Umbilical cord (tissue), 2 donors: ENCODE measurements at places on chromosomes 11 and 22. TPM values are rescaled to one million over a fixed set of nuclear protein-coding genes. Genes with fewer than 3 reads are reported as not detected.

- no peak for DNase-seq
Observed at GRCh38 chr11:3845670-3846069, 4.9 kb upstream of the RHOG start.

IL17REL gene
- total RNA-seq, result not detected

DNA sequence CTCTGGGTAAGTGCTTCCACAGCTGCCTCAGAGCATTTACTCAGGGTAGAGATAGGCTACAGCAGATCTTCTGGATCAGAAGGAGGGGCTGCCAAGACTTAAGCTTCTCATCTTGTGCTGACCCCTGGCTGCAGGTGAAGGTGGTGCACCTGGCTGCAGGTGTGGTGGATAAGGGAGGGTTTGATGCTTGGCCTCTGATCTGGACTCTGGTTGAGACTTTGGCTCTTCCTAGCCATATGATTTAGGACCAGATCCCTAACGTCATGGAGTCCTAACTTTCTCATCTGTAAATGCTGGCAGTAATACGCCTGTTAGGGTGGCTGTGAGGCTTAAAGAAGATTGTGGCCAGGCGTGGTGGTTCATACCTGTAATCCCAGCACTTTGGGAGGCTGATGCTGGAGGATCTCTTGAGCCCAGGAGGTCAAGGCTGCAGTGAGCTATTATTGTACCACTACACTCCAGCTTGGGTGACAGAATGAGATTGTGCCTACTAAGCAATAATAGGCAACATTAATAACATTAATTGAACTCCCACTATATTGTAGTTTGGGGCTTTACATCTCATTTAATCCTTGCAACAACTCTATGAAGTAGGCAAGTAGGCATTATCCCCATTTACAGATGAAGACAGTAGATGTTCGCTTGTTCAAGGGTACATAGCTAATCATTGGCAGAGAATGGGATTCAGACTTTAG lies 10.7 kb downstream of the DTX4 start:
- DNase-seq, result no peak

DNA sequence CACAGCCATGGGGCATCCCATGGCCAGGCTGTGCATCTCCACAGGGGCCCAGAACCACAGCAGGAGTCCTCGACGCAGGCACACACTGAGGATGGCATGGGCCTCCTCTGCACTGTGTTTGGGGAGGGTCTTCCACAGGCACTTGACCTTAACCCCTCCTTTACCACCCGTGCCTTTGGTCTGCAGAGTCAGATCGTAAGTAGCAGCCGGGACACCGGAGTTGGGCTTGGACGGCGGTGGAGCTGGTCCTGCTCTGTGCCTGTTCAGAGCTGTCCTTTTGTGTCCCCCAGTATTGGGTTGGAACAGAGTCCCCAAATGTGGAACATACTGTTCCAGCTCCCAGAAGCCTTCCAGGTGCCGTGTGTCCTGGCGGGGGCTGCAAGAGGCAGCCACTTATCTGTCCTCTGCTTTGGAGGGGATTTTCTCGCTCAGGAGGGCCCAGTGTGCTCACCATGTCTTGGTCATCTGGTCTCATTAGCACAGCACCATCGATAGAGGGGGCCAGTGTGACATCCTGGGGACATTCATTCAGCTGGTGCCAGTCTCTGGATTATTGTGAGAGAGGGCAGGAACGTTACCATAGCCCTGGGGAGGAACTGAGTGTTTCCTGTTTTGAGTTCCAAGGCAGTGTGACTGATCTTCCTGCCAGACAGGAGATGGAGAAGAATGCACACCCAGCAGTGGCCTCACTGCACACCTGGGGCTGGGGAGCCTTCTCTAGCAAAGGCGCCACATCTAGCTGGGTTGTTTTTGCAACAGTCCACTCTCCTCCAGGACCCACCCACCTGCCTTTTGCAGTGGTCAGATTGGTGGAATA lies 12.4 kb downstream of the CRELD2 start:
- DNase-seq, result peak; percentile 74

- no peak for DNase-seq
Observed at GRCh38 chr11:103450241-103450640, 341.0 kb downstream of the DYNC2H1 start.

GRCh38 chr11:63567044-63567840 lies 4.1 kb upstream of the PLAAT2 start:
- DNase-seq, result peak; percentile 89

OR8A1 gene
- total RNA-seq, result 7.0 TPM

TMEM86A gene
- total RNA-seq, result 4.3 TPM

- DNase-seq, result no peak
Observed at GRCh38 chr22:46908641-46909107, 146.2 kb downstream of the TBC1D22A start.

PRAME gene
- total RNA-seq, result 0.96 TPM

- no peak for DNase-seq
Observed at GRCh38 chr11:10387206-10388083, 67.6 kb upstream of the AMPD3 start.
